Peyer's patch (tissue), 4 donors: ENCODE measurements at places on chromosomes 7 and 10. TPM values are rescaled to one million over a fixed set of nuclear protein-coding genes. Genes with fewer than 3 reads are reported as not detected.

DNA sequence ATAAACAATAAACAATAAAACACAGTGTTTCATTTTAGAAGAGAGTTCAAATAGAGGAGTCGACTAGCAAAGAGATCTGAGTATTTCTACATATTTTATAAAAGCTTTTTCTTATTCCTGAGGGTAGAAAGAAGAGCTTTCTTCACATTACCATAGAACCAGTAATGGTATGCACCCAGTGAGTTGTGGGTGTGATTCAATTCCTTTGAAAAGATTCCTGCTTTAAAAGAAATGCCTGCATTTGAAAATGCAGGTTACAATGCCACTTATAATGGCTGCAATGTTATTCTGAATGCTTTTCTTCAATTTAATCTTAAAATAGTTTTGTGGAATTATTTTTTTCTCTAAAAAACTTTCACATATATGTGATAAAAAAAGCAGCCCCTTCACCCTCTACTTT lies 178.1 kb downstream of the CDC14C start:
- no peaks in the 10 kb centered on the region for H3K36me3 ChIP-seq
- no peak overlapping the region for H3K27ac ChIP-seq

DNA sequence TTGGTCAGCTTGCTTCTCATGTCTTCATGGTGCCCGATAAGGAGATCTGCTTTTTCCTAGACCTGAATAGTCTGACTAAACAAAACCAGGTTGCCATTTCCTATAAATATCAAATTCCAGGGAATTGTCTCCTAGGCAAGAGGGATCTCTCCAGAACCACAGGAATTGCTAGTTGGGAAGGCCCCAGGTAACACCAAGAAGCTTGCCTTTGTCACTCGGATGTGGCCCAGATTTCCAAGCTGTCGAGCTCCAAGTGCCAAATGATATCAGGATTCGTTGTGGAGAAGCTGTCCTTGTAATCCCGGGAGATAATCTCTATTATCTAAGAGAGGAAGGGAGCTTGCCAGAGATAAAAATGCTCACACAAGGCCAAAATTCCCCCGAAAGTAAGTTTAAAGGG lies 1288.5 kb upstream of the AUTS2 start:
- no peaks in the 10 kb centered on the region for H3K4me1 ChIP-seq
- no peaks in the 10 kb centered on the region for H3K27me3 ChIP-seq
- DNase-seq, result no peak
- no peaks in the 10 kb centered on the region for H3K36me3 ChIP-seq
- no peak overlapping the region for H3K4me3 ChIP-seq

GRCh38 chr10:124329362-124329761 lies 89.4 kb downstream of the OAT start:
- H3K36me3 ChIP-seq, result no peaks in the 10 kb centered on the region
- no peak overlapping the region for H3K4me3 ChIP-seq
- H3K27ac ChIP-seq, result no peak overlapping the region
- H3K27me3 ChIP-seq, result no peaks in the 10 kb centered on the region
- no peak for DNase-seq

The FGL2 gene
- total RNA-seq, result 16.1 TPM
